ENCODE measurements at places on chromosomes 5 and 9. TPM values are rescaled to one million over a fixed set of nuclear protein-coding genes. Genes with fewer than 3 reads are reported as not detected.

Gene DDX4
- under 0.01 TPM for total RNA-seq

Gene LRRC19
- not detected for total RNA-seq

Gene PCDH12
- total RNA-seq, result under 0.01 TPM

Gene RAI14
- total RNA-seq, result 28.8 TPM

Gene PCAT7
- not detected for total RNA-seq

Gene RANBP3L
- not detected for total RNA-seq

Gene PHAX
- total RNA-seq, result 56.9 TPM

Gene CARD9
- total RNA-seq, result 0.53 TPM

Gene CDH9
- total RNA-seq, result not detected

Gene ZNF618
- total RNA-seq, result 1.3 TPM

Gene MRPL22
- 30.7 TPM for total RNA-seq

Gene ADGRD2
- not detected for total RNA-seq

Gene TRMO
- 25.0 TPM for total RNA-seq

Gene RALGPS1
- total RNA-seq, result 8.4 TPM

Gene OR1J2
- not detected for total RNA-seq

Gene ZNF883
- total RNA-seq, result 1.2 TPM

Gene NIPSNAP3A
- total RNA-seq, result 30.6 TPM

Gene LCN15
- total RNA-seq, result not detected

Gene HTR1A
- not detected for total RNA-seq

Gene AK3
- total RNA-seq, result 59.5 TPM

Gene SLC1A3
- total RNA-seq, result 3.4 TPM

Gene C5orf63
- 5.9 TPM for total RNA-seq

Gene TBCA
- total RNA-seq, result 112 TPM

Gene CDH12
- not detected for total RNA-seq

Gene ANGPTL2
- total RNA-seq, result 0.79 TPM

Gene RNF183
- 0.38 TPM for total RNA-seq

Gene TXN
- 378 TPM for total RNA-seq

Gene CDH10
- not detected for total RNA-seq

Gene ABITRAM
- total RNA-seq, result 8.2 TPM

Gene SLC6A18
- not detected for total RNA-seq

Gene ENTPD2
- total RNA-seq, result 0.79 TPM

Gene SPINK7
- total RNA-seq, result 13.7 TPM

Gene TAF11L10
- not detected for total RNA-seq

Gene PAIP2
- 68.7 TPM for total RNA-seq

Gene MEIKIN
- not detected for total RNA-seq

Gene C5orf58
- total RNA-seq, result not detected

Gene ITK
- not detected for total RNA-seq

Gene TUT7
- total RNA-seq, result 52.4 TPM

Gene GLRA1
- not detected for total RNA-seq

Gene NFIB
- total RNA-seq, result 11.9 TPM

Gene NPR2
- total RNA-seq, result 5.0 TPM

Gene SOHLH1
- total RNA-seq, result not detected

Gene PAEP
- total RNA-seq, result not detected

Gene TXNDC8
- total RNA-seq, result not detected

Gene ISCA1
- 20.9 TPM for total RNA-seq

Gene PDE8B
- not detected for total RNA-seq

Gene ORM2
- not detected for total RNA-seq

Gene HAVCR2
- total RNA-seq, result 0.53 TPM

Gene TEK
- 0.26 TPM for total RNA-seq

Gene IRX2
- 11.3 TPM for total RNA-seq

Gene TCF7
- under 0.01 TPM for total RNA-seq

Gene HABP4
- total RNA-seq, result 7.0 TPM

Gene BASP1
- total RNA-seq, result 78.7 TPM

Gene SLC25A2
- not detected for total RNA-seq

Gene SPINK6
- not detected for total RNA-seq

Gene NOP16
- 29.3 TPM for total RNA-seq

Gene CXCL14
- total RNA-seq, result 0.26 TPM

Gene FSTL4
- total RNA-seq, result not detected

Gene RGS7BP
- total RNA-seq, result not detected

Data from bronchial epithelial cell (primary cell).